ENCODE measurements at places on chromosomes 1 and 21.

GRCh38 chr1:77956464-77956863 lies 22.4 kb downstream of the FUBP1 start:
- no peak for DNase-seq
- H3K27ac ChIP-seq, result no peak overlapping the region
- H3K4me3 ChIP-seq, result no peak overlapping the region
- no peaks in the 10 kb centered on the region for H3K27me3 ChIP-seq
- peaks cover 54% of the 10 kb centered on the region for H3K36me3 ChIP-seq
- H3K4me1 ChIP-seq, result no peaks in the 10 kb centered on the region

- H3K4me1 ChIP-seq, result peaks cover 4% of the 10 kb centered on the region
- H3K4me3 ChIP-seq, result no peak overlapping the region
- H3K36me3 ChIP-seq, result peaks cover 43% of the 10 kb centered on the region
- no peaks in the 10 kb centered on the region for H3K27me3 ChIP-seq
- no peak for DNase-seq
These were observed 66.8 kb downstream of the TTC3 start for GRCh38 chr21:37139902-37140301.

DNA sequence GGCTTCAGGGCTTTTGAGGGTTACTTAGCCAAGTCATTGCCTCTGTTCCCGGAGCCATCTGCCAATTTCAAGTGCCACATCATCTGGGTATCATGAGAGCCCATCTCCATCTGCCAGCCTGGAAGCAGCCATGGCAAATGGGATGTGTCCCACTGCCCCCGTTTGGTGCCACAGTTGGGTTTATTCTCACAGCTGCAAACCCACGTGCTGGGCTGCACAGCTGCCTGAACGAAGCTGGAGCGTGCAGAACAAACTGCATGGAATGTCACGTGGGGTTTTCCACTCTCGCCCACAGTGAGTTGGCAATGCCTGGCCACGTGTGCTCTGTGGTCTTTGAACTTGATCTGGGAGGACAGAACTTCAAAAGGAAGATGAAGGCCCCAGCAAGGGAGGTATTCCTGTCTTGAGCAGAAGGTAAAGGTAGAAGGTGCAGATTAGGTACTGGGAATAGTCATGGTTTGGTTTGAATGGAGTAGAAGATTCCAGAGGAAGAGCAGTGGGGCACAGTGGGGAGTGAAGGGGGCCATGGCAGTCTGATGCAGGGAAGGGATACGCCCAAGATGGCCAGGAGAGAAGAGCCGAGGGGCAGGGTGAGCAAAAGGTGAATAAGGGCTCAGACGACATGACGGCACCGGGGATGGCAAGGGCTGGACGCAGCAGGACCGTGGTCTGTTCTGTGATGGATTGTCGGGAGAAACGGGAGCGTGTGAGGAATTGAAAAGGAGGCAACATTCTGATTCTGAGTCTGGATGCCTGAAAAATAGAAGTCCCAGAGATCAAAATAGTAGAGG lies 222.0 kb downstream of the KAZN start:
- peaks cover 2% of the 10 kb centered on the region for H3K4me1 ChIP-seq
- H3K36me3 ChIP-seq, result no peaks in the 10 kb centered on the region
- no peak overlapping the region for H3K27ac ChIP-seq
- DNase-seq, result no peak

- DNase-seq, result no peak
- no peaks in the 10 kb centered on the region for H3K27me3 ChIP-seq
- peaks cover 5% of the 10 kb centered on the region for H3K4me1 ChIP-seq
- H3K4me3 ChIP-seq, result no peak overlapping the region
- H3K27ac ChIP-seq, result no peak overlapping the region
These were observed 22.2 kb upstream of the GNG12 start for GRCh38 chr1:67855444-67855843.

DNA sequence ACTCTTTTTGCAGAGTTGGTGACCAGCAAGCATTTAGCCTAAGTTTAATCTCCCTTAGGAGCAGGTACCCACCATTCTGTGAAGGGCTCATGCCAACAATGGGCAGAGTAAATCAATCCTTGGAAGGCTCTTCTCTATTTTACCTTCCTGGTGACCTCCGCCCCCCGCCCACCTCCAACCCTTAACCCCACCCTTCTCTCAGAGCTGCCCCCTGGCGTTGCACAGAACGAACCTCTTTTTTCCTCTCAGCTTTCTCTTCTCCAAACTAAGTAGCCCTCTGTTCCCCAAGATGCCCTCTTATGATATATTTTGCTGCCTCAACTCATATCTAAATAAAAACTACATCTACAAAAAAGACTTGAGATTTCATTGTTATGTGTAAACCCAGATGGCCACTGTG lies 186.8 kb downstream of the SEC16B start:
- no peak overlapping the region for H3K27ac ChIP-seq
- peaks cover 6% of the 10 kb centered on the region for H3K4me1 ChIP-seq
- H3K27me3 ChIP-seq, result no peaks in the 10 kb centered on the region
- no peak for DNase-seq
- no peaks in the 10 kb centered on the region for H3K36me3 ChIP-seq

GRCh38 chr1:19367584-19368041 lies 55.5 kb downstream of the SLC66A1 start:
- H3K27ac ChIP-seq, result peak overlapping the region; percentile 82
- peaks cover 14% of the 10 kb centered on the region for H3K36me3 ChIP-seq
- no peak overlapping the region for H3K4me3 ChIP-seq
- H3K4me1 ChIP-seq, result peaks cover 43% of the 10 kb centered on the region

DNA sequence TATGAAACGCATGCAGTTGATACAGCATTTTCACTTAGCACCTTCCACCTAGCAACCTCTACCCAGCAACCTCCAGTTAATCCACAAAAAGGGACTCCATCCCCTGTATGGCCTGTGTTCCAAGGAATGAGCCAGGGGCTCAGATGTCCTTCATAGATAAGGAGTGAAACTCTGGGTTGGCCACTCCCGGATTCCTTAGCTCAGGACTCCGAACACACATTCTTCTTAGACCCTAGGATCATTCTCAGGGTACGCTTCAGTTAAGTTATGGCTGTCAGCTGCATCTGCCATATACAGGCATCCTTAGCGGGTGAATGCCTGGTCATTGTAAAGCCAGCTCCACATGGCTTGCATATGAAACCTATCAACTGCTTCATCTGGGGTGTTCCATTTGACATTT lies 15.9 kb upstream of the IFI6 start:
- H3K27ac ChIP-seq, result no peak overlapping the region
- DNase-seq, result no peak
- no peaks in the 10 kb centered on the region for H3K36me3 ChIP-seq
- no peaks in the 10 kb centered on the region for H3K27me3 ChIP-seq

GRCh38 chr1:19651141-19651737 lies 7.1 kb downstream of the NBL1 start:
- peaks cover 16% of the 10 kb centered on the region for H3K4me1 ChIP-seq
- no peaks in the 10 kb centered on the region for H3K27me3 ChIP-seq
- H3K4me3 ChIP-seq, result no peak overlapping the region
- DNase-seq, result peak; percentile 74

GRCh38 chr1:220335668-220336067 lies 63.4 kb upstream of the RAB3GAP2 start:
- no peak overlapping the region for H3K27ac ChIP-seq
- no peaks in the 10 kb centered on the region for H3K4me1 ChIP-seq
- no peak overlapping the region for H3K4me3 ChIP-seq
- no peak for DNase-seq
- H3K27me3 ChIP-seq, result no peaks in the 10 kb centered on the region
- H3K36me3 ChIP-seq, result no peaks in the 10 kb centered on the region

- H3K4me3 ChIP-seq, result no peak overlapping the region
- H3K36me3 ChIP-seq, result no peaks in the 10 kb centered on the region
- no peaks in the 10 kb centered on the region for H3K27me3 ChIP-seq
- no peak for DNase-seq
These were observed 791 bp upstream of the CHI3L1 start for GRCh38 chr1:203187304-203187685.

DNA sequence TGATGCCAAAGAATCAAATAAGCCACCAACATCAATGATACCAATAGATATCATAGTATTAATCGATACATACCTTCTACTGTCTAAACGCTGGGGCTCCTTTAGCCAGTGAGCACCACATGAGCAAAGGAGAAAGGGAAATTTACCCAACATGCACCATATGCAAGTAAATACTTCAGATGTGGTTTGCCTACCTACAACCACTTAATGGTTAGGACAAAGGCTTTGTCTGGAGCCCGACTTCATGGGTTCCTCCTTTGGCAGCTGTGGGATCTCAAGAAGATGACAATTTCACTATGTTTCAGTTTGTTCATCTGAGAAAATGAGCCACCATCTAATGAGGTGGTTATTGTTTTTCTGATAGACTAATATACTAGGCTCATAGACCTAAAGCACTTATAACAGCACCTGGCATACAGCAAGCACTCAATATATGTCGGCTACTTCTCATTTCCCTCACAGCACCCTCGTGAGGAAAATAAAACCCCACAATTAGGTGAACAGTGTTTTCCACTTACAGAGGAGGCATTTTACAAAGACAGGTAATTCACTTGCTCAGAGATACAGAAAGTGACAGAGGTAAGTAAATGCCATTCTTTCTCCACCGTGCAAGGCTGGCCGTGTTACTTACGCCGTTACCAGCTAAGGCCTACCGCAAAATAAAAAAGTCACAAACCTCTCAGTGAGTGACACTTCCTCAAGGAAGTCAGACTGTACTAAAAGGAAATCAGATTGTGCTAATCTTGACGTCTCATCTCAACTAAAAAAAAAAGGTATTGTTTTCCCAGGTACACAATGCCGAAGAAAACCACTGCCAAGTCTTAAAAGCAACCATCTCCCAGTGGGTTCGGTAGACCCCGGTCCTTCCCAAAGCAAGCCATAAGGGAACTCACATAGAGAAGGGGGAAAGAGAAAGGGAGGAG lies 1.6 kb downstream of the TTC13 start:
- H3K27ac ChIP-seq, result peak overlapping the region; percentile 87
- DNase-seq, result no peak
- peaks cover 13% of the 10 kb centered on the region for H3K4me1 ChIP-seq
- peak overlapping the region; percentile 68 for H3K4me3 ChIP-seq
- no peaks in the 10 kb centered on the region for H3K27me3 ChIP-seq

GRCh38 chr1:24970926-24971875 lies 41.1 kb upstream of the RUNX3 start:
- H3K36me3 ChIP-seq, result no peaks in the 10 kb centered on the region
- DNase-seq, result no peak
- H3K27ac ChIP-seq, result no peak overlapping the region
- H3K4me1 ChIP-seq, result no peaks in the 10 kb centered on the region

GRCh38 chr1:202689493-202690342 lies 20.5 kb downstream of the SYT2 start:
- no peak overlapping the region for H3K4me3 ChIP-seq
- DNase-seq, result no peak
- H3K27ac ChIP-seq, result no peak overlapping the region
- no peaks in the 10 kb centered on the region for H3K4me1 ChIP-seq
- H3K36me3 ChIP-seq, result no peaks in the 10 kb centered on the region

- no peak overlapping the region for H3K27ac ChIP-seq
- peaks cover 4% of the 10 kb centered on the region for H3K27me3 ChIP-seq
- H3K4me3 ChIP-seq, result no peak overlapping the region
- no peaks in the 10 kb centered on the region for H3K36me3 ChIP-seq
- no peak for DNase-seq
These were observed 69.3 kb downstream of the FOXD2 start for GRCh38 chr1:47507144-47507543.

DNA sequence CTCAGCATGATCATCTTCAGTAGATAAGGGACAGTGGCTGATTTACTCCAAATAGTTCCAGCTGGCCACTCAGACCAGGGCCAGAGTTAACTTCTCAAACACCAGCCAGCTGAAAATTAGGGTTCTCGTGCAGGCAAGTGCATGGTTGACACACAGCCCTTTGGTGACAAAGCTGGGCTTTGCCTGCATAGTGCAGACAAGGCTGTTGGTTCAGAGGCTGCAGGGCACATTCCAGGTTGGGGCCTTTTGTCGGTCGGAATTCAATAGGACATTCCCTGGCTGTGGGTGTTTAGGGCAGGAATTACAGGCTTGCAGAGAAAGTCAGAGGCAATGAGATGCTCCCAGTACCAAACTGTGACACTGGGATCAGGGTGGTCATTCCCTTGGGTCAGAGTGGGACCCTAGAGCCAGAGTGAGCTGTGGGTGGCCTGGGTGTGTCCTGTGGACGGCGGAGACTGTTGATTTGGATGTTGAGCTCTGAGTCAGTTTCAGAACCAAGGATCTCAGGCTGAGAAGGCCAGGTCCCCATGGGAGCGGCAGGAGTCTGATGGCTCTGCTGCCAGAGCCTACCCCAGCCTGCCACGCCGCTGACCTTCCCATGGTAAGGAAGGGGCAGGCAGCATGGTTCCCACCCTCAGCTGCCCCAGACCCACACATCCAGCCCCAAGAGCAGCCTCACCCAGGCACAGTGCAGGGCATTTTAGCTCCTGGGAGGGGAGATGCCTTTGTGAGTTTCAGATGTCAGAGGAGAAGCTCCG lies 56.2 kb downstream of the STUM start:
- H3K4me1 ChIP-seq, result no peaks in the 10 kb centered on the region
- no peak overlapping the region for H3K4me3 ChIP-seq
- H3K27ac ChIP-seq, result no peak overlapping the region
- no peaks in the 10 kb centered on the region for H3K36me3 ChIP-seq

GRCh38 chr1:39295901-39296300 lies 91.4 kb downstream of the MACF1 start:
- H3K4me3 ChIP-seq, result no peak overlapping the region
- H3K4me1 ChIP-seq, result no peaks in the 10 kb centered on the region
- H3K27me3 ChIP-seq, result no peaks in the 10 kb centered on the region
- H3K36me3 ChIP-seq, result peaks cover 42% of the 10 kb centered on the region

- no peaks in the 10 kb centered on the region for H3K27me3 ChIP-seq
- no peak overlapping the region for H3K27ac ChIP-seq
- H3K36me3 ChIP-seq, result no peaks in the 10 kb centered on the region
These were observed 246.7 kb downstream of the FOXD2 start for GRCh38 chr1:47684518-47684917.

- no peak overlapping the region for H3K4me3 ChIP-seq
- H3K36me3 ChIP-seq, result no peaks in the 10 kb centered on the region
- no peaks in the 10 kb centered on the region for H3K4me1 ChIP-seq
- no peak for DNase-seq
- no peaks in the 10 kb centered on the region for H3K27me3 ChIP-seq
These were observed 34.2 kb downstream of the SLC19A1 start for GRCh38 chr21:45507888-45508508.

DNA sequence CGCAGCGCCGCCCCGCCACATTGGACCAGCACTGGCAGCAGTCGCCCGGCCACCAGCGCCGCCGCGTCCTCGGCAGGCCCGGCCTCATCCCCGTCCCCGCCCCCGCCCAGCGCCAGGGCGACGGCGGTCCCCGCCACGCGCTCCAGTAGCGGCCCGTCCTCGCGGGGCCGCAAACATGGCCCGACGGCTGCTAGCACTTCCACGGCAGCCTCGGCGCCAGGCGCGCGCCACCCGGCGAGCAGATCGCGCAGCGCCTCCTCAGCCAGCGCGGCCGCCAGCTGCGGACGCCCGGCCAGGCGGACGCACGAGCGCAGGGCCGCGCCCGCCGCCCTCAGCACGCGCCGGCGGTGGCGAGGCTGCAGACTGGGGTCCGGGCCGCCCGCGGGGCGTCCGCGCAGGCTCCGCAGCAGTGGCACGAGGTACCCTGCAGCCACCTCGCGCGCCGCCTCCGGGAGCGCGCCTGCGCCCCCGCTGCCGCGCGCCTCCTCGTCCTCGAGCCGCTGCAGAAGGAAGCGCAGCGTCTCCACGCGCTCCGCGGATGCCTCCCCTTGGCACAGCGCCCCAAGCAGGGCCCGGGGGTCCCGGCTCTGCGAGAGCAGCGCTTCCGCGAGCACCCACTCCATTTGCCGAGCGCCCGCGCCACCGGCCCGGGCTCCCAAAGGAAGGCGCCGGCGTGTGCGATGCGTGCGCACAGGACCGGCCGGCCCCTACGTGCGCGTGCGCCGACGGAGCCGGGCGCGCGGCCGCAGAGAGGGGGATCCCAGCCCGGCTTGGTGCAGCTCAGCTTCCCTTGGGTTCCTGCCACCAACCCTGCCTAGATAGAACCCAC lies at the start of gene TARBP1:
Gene TARBP1 (minus strand): TSS at position 699 of the 829 bp plus-strand sequence. CDS start 76 bp downstream, at position 623.
- peak within 1 kb of the TSS; percentile 84 for H3K4me3 ChIP-seq
- no peaks in the 10 kb centered on the region for H3K4me1 ChIP-seq
- no peaks in the 10 kb centered on the region for H3K27me3 ChIP-seq
- H3K36me3 ChIP-seq, result no peaks in the 10 kb centered on the region
- peak; percentile 84 for DNase-seq
